ENCODE measurements at places on chromosomes 3 and 15. TPM values are rescaled to one million over a fixed set of nuclear protein-coding genes. Genes with fewer than 3 reads are reported as not detected.
A peak's percentile ranks its signal among the peaks of the same experiment; 100 is the strongest.

DNA sequence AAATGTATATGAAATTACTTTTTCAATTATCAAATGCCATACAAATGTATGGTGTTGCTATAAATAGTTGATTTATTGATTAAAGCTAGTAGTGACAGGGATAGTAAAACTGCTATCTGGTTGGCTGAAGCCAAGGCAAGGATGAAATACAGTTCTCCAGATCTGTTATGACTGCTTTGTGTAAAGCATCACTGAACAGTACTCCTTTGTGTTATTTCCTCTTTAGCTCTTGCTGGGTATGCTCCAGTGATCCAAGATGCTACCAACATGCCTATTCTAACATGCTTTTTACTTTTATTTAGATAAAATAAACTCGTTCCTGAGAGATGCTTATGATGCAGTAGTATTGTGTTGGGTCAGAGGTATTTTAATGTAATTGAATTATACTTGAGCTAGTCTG is 12.4 kb upstream of the UBR1 start:
- no peak for DNase-seq

The ISG20 gene
- 1.8 TPM for total RNA-seq

DNA sequence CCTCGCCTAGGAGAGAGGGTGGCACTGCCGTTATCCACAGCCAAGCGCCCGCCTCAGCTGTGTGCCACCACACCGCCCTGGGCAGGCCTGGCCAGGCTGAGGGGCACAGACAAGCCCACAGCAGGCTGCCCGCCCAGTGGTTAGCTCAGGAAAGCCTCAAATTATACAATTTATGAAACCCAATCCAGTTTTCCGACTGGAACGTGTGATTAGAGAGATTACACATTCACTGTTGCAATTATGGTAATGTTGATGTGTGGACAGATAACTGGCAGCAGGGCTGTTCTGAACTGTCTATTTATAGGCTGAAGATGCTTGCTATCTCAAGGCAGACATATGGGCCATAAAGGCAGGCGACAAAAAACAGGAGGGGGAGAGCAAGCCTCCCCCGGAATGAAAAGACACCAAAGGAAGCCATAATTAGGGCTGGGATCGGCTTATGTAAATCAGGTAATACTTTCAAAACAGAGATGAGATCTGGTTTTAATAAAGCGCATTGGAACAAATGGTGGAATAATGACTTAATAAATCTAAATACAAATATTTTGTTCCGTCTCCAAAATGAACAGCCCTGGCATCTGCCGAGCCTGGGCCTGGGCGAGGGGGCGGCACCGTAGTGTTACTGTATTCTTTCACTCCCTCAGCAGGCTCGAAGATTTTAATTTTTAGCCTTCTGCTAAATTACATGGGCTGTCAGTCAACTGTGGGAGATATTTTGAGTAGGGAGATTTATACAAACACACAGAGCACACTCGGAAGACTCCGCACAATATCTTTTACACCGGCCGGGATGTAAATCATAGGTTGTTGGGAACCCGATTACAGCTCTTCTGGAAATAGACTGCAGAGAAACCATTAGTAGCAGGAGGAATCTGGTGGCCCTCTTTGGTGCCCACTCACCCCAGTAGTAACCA is 103.1 kb upstream of the TLE3 start:
- DNase-seq: peak; percentile 18

The POTEB gene
- total RNA-seq: not detected

The DAZL gene
- not detected for total RNA-seq

GRCh38 chr3:12139111-12139511 is 19.6 kb downstream of the TIMP4 start:
- no peak for DNase-seq

Measured in Right ventricle myocardium inferior (tissue), 1 donor.